ENCODE measurements at places on chromosomes 4 and X. TPM values are rescaled to one million over a fixed set of nuclear protein-coding genes. Genes with fewer than 3 reads are reported as not detected.

Gene KDM5C
- 57.0 TPM for total RNA-seq

Gene TMSB15C
- total RNA-seq = 0.27 TPM

Gene GLOD5
- total RNA-seq = not detected

Gene ADH4
- 0.07 TPM for total RNA-seq

Gene TEC
- total RNA-seq = 2.2 TPM

Gene NDUFA1
- total RNA-seq = 239 TPM

Gene NXF2B
- not detected for total RNA-seq

Gene FRAS1
- total RNA-seq = 1.8 TPM

Gene MAGEC3
- not detected for total RNA-seq

Gene S100G
- not detected for total RNA-seq

Gene MSL3
- total RNA-seq = 21.7 TPM

Gene SMARCA1
- total RNA-seq = 41.1 TPM

Gene TMEM164
- total RNA-seq = 50.6 TPM

Gene PPEF1
- total RNA-seq = 0.78 TPM

Gene BRS3
- not detected for total RNA-seq

Gene POU3F4
- total RNA-seq = not detected

Gene DDX53
- total RNA-seq = not detected

Gene LRAT
- 0.30 TPM for total RNA-seq

Gene PPP2R3B
- total RNA-seq = 25.5 TPM

Gene PLP1
- not detected for total RNA-seq

Gene INTS6L
- 0.18 TPM for total RNA-seq

Gene DCAF4L1
- total RNA-seq = 0.12 TPM

Gene TBC1D9
- 6.5 TPM for total RNA-seq

Gene RNF150
- 0.39 TPM for total RNA-seq

Data from A549 treated with CORT108297 at 1 μM for 4 hours (cell line).